ENCODE measurements at places on chromosomes 11 and 22.

DNA sequence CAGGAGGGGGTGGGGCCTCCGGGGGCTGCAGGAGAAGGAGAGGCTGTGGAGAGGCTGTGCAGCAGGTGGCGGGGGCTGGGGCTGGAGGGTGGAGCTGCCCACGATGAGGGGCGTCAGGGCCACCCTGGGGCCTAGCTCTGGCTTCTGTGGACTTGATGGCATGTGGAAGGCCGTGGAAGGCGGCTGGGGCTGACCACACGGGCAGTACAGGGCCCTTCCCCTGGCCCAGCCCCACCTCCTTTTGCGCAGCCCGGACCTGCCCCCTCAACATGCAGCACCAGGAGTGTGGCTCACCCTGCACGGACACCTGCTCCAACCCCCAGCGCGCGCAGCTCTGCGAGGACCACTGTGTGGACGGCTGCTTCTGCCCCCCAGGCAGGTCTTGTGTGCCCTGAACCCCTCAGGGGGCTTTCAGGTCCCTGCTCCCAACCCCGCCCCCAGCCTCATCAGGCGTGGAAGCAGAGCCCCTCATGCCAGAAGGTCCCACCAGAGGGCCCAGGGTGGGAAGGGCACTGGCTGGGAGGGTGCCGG, 6.1 kb downstream of the MUC5B start:
- H3K4me1 ChIP-seq: no peaks in the 10 kb centered on the region
- H3K4me3 ChIP-seq: no peak overlapping the region
- H3K27ac ChIP-seq: no peak overlapping the region
- H3K36me3 ChIP-seq: no peaks in the 10 kb centered on the region
- no peak for DNase-seq

DNA sequence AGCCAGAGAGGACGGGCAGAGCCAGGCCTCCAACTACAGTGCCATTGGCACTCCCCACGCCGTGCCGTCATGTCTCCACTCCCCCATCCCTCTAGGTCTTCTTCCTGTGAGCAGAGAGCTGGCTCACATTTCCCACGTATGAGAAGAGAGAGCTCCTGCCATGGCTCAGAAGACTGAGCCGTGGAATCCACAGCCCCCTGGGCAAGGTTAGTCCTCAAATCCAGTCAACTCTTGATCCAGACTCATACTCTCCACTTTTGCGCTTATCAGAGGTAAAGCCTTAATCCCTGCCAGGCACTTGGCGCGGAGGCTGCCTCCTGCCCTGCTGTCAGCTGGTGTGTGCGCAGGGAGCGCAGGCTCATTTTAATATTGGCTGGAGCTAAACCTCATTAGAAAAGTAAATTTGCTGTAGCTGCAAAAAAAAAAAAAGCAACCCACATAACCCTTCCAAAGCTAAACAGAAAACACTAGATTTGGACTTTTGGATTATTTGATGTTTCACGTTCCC, 4.7 kb downstream of the B3GAT1 start:
- H3K4me3 ChIP-seq: no peak overlapping the region
- H3K27ac ChIP-seq: peak overlapping the region; percentile 9
- no peak for DNase-seq
- peaks cover 2% of the 10 kb centered on the region for H3K36me3 ChIP-seq

GRCh38 chr11:765025-765801, 12.1 kb downstream of the GATD1 start:
- no peaks in the 10 kb centered on the region for H3K27me3 ChIP-seq
- H3K4me3 ChIP-seq: no peak overlapping the region
- no peaks in the 10 kb centered on the region for H3K4me1 ChIP-seq
- DNase-seq: peak; percentile 49

- no peaks in the 10 kb centered on the region for H3K4me1 ChIP-seq
- no peak overlapping the region for H3K27ac ChIP-seq
- H3K4me3 ChIP-seq: no peak overlapping the region
- H3K36me3 ChIP-seq: no peaks in the 10 kb centered on the region
- DNase-seq: no peak
Observed at GRCh38 chr22:27185760-27186302, 528.4 kb downstream of the MIAT start.

GRCh38 chr11:1875093-1875850, 16.4 kb downstream of the PRR33 start:
- DNase-seq: no peak
- H3K36me3 ChIP-seq: no peaks in the 10 kb centered on the region
- no peaks in the 10 kb centered on the region for H3K27me3 ChIP-seq
- H3K4me3 ChIP-seq: peak overlapping the region; percentile 15

- H3K36me3 ChIP-seq: no peaks in the 10 kb centered on the region
- H3K4me1 ChIP-seq: no peaks in the 10 kb centered on the region
- no peak for DNase-seq
- H3K27me3 ChIP-seq: no peaks in the 10 kb centered on the region
- no peak overlapping the region for H3K4me3 ChIP-seq
- H3K27ac ChIP-seq: no peak overlapping the region
Observed at GRCh38 chr11:42890773-42891172, 421.0 kb upstream of the API5 start.

- H3K27me3 ChIP-seq: peaks cover 35% of the 10 kb centered on the region
- no peak for DNase-seq
- H3K4me1 ChIP-seq: peaks cover 2% of the 10 kb centered on the region
- no peaks in the 10 kb centered on the region for H3K36me3 ChIP-seq
- H3K4me3 ChIP-seq: no peak overlapping the region
Observed at GRCh38 chr11:69352166-69352565, 58.2 kb downstream of the MYEOV start.

DNA sequence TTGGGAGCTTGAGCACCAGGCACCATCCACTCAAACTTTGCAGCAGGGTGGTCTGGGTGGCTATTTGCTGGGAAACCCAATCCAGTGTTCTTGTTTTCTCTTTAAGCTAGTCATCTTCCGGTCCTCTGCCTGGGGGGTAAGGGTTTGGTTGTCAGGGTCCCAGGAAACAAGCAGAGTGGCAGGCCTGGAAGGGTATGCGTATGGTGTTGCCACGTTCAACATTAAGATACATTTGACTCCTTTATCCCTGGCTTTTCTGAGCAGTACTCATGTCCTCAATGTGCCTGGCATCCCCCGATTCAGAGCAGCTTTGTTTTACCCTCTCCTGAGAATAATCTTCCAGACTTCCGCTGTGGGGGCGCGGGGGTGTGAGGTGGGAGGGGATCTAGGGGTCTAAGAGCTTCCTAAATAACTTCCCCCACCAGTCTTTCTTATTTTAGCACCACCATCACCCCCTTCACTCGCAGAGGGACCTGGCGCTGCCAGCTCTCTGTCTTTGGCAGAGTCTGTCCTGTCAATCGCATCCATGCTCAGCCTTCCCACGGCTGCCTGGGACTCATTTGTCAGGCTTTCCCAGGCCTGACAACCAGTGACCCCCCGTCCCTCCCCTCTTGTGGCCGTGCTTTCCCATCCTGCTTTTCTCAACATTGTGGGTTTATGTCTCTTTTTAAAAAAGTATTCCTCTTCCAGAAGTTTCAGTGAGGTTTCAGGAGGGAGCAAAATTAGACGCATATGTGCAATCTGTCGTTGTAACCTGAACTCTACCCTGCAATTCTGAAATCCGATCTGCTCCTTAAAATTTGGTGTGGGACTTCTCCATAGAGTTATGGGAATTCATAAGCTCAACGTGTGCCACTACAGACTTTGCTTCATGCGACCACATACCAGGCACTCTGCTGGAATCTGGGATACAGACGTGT, 27.0 kb upstream of the RBFOX2 start:
- H3K27me3 ChIP-seq: peaks cover 28% of the 10 kb centered on the region
- peaks cover 4% of the 10 kb centered on the region for H3K36me3 ChIP-seq
- no peak overlapping the region for H3K4me3 ChIP-seq
- H3K4me1 ChIP-seq: no peaks in the 10 kb centered on the region
- no peak overlapping the region for H3K27ac ChIP-seq

GRCh38 chr11:61905067-61905696, 12.2 kb downstream of the RAB3IL1 start:
- H3K4me3 ChIP-seq: no peak overlapping the region
- no peak for DNase-seq
- H3K27me3 ChIP-seq: peaks cover 13% of the 10 kb centered on the region
- no peak overlapping the region for H3K27ac ChIP-seq
- no peaks in the 10 kb centered on the region for H3K36me3 ChIP-seq

GRCh38 chr11:22337596-22338485, at the start of gene SLC17A6:
TSS of gene SLC17A6 (plus strand) at chr11:22338381. CDS start at chr11:22338534, 153 bp downstream.
- H3K4me1 ChIP-seq: peaks cover 9% of the 10 kb centered on the region
- DNase-seq: no peak
- no peak within 1 kb of the TSS for H3K4me3 ChIP-seq
- peaks cover 3% of the 10 kb centered on the region for H3K36me3 ChIP-seq

DNA sequence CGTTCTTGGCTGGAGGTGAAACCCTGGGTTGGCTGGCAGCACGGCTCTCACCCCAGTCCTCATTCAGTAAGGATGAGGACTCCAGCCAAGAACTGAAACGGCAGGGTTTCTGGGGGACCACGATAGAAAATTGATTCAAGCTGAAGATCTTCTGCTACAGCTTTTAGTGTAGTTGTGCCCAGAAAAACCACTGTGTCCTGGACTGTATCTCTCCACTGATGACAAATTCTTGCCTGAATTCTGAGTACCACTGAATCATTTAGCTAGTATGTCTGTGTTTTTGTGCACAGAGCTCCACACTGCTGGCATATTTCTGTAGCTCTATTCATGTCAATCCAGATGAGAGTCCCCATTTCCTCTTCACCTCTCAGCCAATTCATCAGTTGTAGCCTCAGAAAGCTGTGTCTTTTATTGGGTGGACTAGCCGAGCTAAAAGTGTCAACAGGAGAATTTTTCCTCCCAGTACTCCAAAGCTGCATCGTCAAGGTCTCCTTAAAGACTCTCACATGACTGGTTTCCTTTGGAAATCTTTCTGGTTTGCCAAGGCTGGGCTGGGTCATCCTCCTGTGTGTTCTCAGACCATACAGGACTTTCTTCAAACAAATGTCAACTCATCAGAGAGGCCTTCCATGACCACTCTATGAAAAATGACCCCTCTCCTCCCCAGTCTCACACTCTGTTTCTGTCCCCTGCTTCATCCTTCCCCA, 144.6 kb downstream of the LDLRAD3 start:
- no peak for DNase-seq
- H3K36me3 ChIP-seq: no peaks in the 10 kb centered on the region
- no peak overlapping the region for H3K27ac ChIP-seq
- no peak overlapping the region for H3K4me3 ChIP-seq
- H3K27me3 ChIP-seq: peaks cover 25% of the 10 kb centered on the region

DNA sequence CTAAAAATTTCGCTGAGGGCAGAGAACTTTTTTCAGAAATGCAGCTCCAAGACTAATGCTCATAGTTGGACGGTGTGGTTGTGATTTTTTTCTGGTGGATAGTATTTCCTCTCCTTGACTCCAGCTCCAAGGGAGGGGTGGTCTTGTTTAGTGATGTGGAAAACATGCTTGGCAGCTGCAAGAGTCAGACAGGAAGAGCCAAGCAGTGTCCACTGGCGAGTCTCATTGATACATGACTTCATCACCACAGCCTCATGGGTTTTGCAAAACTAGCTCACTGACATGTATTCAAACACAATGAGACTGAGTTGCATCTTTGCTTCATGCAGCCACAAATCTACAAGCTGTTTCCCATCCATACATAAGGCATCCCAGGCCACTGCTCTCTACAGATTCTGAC, 7.3 kb upstream of the KCNJ1 start:
- peaks cover 2% of the 10 kb centered on the region for H3K36me3 ChIP-seq
- H3K27me3 ChIP-seq: peaks cover 41% of the 10 kb centered on the region
- no peak overlapping the region for H3K4me3 ChIP-seq
- peaks cover 10% of the 10 kb centered on the region for H3K4me1 ChIP-seq
- H3K27ac ChIP-seq: no peak overlapping the region

DNA sequence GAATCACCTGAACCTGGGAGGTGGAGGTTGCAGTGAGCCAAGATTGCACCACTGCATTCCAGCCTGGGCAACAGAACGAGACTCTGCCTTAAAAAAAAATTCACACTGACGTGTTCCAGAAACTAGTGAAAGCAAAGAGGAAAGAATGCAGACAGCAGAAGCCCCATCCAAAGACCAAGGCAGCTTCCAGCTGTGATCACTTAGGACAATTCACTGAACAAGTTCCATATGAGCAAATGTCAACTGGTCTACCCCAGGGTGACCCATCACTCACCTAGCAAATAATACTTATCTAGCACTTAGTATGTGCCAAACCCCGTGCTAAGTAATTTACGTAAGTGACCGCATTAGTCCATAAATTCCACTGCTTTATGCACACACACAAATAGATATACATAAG, 138.9 kb downstream of the LARGE1 start:
- H3K27me3 ChIP-seq: no peaks in the 10 kb centered on the region
- H3K4me1 ChIP-seq: no peaks in the 10 kb centered on the region
- no peak overlapping the region for H3K4me3 ChIP-seq
- no peak overlapping the region for H3K27ac ChIP-seq
- no peak for DNase-seq

GRCh38 chr22:47776329-47776728, 1013.9 kb downstream of the TBC1D22A start:
- no peaks in the 10 kb centered on the region for H3K36me3 ChIP-seq
- no peaks in the 10 kb centered on the region for H3K4me1 ChIP-seq
- H3K4me3 ChIP-seq: no peak overlapping the region
- no peak for DNase-seq

- no peaks in the 10 kb centered on the region for H3K36me3 ChIP-seq
- H3K27me3 ChIP-seq: no peaks in the 10 kb centered on the region
Observed at GRCh38 chr11:16356761-16357393, 531 bp upstream of the SOX6 start.

DNA sequence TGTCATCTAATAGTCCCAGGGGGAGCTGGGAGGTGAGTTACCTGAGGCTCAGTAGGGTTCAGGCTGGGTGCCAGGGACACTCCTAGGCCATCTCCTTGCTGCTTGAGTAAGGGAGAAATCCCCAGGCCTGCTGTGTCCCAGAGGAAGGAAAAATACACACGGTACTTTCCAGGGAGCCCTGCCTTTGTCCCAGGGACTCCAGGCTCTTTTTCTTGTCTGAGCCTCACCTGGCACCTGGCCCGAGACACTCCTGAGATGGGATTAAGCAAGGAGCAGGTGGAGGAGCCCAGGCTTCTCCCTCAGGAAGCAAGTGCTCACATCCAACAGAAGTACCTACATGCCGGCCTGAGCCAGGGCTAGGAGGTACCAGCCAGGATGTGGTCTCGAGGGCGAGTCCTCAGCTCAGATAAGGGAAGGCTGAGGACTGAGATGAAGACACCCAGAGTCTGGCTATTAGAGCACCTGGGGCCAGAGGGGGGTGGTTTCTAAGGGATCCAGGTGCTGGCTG, 899 bp upstream of the KLHDC7B start:
- H3K27me3 ChIP-seq: no peaks in the 10 kb centered on the region
- DNase-seq: no peak
- peak overlapping the region; percentile 82 for H3K4me3 ChIP-seq
- H3K36me3 ChIP-seq: no peaks in the 10 kb centered on the region
- peak overlapping the region; percentile 86 for H3K27ac ChIP-seq

DNA sequence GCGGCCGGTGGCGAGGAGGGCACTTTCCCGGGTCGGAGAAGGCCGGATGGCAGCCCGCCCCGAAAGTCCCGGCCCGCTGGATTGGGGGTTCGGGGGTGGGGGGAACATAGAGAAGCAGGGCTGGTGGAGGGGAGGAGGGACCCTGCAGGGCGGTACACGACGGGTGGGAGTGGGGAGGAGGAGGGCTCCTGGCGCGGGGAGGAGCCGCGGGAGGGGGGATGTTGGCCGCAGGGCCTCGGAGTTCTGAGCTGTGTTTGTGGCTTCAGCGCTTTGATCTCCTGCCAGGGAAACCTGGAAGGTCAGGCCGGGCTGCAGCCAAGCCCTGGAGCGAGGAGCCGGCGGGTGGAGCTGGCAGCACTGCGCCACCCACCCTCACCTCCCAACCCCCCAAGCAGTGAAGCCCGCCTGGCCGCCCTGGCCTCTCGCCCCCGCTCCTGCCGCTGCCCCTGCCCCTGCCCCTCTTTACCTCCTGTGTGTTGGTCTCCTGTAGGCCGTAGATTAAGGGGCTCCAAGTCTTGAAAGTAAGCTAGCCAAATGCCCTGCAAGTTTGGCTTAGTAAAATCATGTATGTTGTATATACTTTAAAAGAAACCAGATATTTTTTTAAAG, 30.9 kb downstream of the C22orf31 start:
- DNase-seq: no peak
